ENCODE measurements at places on chromosomes 3 and 15. TPM values are rescaled to one million over a fixed set of nuclear protein-coding genes. Genes with fewer than 3 reads are reported as not detected.

The COL6A5 gene
- not detected for total RNA-seq

The ITIH1 gene
- not detected for total RNA-seq

The PP2D1 gene
- total RNA-seq = not detected

The CEP63 gene
- total RNA-seq = 23.5 TPM

The PRRT3 gene
- total RNA-seq = 1.9 TPM

The LEKR1 gene
- 0.94 TPM for total RNA-seq

The ESYT3 gene
- total RNA-seq = 2.3 TPM

The EHHADH gene
- total RNA-seq = 31.5 TPM

DNA sequence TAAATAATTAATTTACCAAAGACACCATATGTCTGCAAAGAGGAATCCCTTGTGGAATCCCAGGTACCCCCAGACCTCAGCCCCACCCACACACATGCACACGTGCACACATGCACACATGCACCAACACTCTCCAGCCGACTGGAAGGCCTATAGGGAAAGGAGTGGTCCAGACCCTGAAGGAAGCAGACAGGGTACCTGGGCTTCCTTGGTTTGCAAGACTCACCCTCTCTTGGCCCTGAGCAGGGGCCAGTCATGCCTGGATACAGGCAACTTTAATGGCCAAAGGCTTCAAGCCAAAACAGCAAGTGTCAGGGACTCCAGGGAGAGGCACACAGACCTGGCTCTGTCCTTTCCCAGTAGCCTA is 8.9 kb upstream of the HAPLN3 start:
- H3K27ac ChIP-seq = no peak overlapping the region
- peaks cover 5% of the 10 kb centered on the region for H3K4me1 ChIP-seq
- H3K4me3 ChIP-seq = no peak overlapping the region
- DNase-seq = no peak
- no peaks in the 10 kb centered on the region for H3K27me3 ChIP-seq

- H3K4me1 ChIP-seq = no peaks in the 10 kb centered on the region
- peaks cover 5% of the 10 kb centered on the region for H3K36me3 ChIP-seq
- no peak overlapping the region for H3K4me3 ChIP-seq
- H3K27ac ChIP-seq = no peak overlapping the region
- no peaks in the 10 kb centered on the region for H3K27me3 ChIP-seq
These were observed 2.1 kb downstream of the PDIA3 start for GRCh38 chr15:43748376-43748775.

GRCh38 chr3:47782446-47783308 is 984 bp upstream of the SMARCC1 start:
- DNase-seq = no peak
- peak overlapping the region; percentile 92 for H3K27ac ChIP-seq
- no peaks in the 10 kb centered on the region for H3K4me1 ChIP-seq
- H3K4me3 ChIP-seq = peak overlapping the region; percentile 99

DNA sequence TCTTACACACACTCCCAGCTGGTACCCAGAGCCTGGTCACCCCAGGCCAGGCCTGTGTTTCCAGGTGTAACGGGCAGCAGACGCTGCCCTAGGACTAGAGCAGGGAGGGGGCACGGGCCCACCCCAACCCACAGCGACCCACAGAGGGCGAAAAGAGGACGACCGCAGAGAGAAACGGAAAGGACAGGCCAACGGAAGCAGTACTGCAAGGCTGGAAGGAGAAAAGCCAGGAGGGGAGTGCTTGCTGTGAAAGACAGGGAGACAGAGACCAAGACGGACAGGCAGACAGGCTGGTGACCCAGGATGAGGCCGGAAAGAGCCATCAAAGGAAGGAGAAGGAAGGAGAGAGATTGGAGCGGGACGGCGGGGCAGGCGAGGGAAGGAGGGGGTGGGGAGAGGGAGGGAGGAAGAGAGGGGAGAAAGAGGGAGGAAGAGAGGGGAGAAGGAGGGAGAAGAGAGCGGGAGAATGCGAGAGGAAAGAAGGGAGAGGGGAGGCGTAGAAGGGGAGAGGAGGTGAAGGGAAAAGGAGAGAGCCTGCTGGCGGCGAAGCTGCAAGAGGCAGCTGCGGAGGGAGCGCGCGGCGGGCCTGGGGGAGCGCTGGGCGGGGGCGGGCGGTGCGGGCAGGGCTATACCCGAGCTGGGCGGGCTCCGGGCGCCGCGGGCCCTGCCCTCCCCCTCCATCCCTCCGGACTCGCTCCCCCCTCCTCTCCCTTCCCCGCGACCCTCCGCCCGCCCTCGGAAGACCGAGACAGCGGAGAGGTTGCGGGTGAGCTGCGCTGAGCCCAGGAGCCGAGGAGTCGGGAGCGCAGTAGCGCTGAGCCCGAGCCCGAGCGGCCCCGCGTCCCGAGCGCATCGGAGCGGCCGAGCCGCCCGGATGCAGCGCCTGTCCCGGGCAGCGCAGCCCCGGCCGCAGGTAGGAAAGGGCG is at the start of gene SLC6A1:
Gene SLC6A1, plus strand, starts transcription at position 732 of the 926 bp plus-strand sequence. CDS start 24,464 bp downstream, outside the sequence.
- no peaks in the 10 kb centered on the region for H3K36me3 ChIP-seq
- peaks cover 12% of the 10 kb centered on the region for H3K27me3 ChIP-seq
- H3K4me1 ChIP-seq = no peaks in the 10 kb centered on the region
- DNase-seq = no peak
- H3K4me3 ChIP-seq = peak within 1 kb of the TSS; percentile 16

DNA sequence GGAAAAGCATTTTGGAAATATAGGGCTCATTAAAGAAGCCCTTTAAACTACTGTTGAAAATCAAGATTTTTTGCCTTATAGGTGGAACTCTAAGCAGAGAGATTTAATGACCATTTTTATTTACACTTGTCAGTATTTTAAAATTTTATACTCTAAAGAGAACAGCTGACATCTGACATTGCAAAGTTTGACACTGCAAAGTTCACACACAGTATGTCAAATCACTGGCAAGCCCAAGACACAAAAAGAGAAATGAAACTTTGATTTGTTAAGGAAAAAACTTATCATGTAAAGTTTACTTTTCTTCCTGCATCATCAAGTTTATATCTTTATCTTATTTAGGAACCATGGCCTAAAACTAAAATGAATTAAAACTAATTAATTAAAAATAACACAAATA is 40.2 kb downstream of the DPH6 start:
- no peaks in the 10 kb centered on the region for H3K4me1 ChIP-seq
- no peaks in the 10 kb centered on the region for H3K27me3 ChIP-seq
- DNase-seq = no peak
- H3K4me3 ChIP-seq = no peak overlapping the region
- no peak overlapping the region for H3K27ac ChIP-seq
- no peaks in the 10 kb centered on the region for H3K36me3 ChIP-seq

GRCh38 chr3:147651107-147651778 is 242.1 kb downstream of the ZIC1 start:
- no peak overlapping the region for H3K27ac ChIP-seq
- no peaks in the 10 kb centered on the region for H3K27me3 ChIP-seq
- DNase-seq = no peak
- H3K4me1 ChIP-seq = no peaks in the 10 kb centered on the region
- no peaks in the 10 kb centered on the region for H3K36me3 ChIP-seq
- H3K4me3 ChIP-seq = no peak overlapping the region

GRCh38 chr15:48392356-48392755 is 61.1 kb downstream of the DUT start:
- H3K4me3 ChIP-seq = no peak overlapping the region
- H3K36me3 ChIP-seq = no peaks in the 10 kb centered on the region
- DNase-seq = no peak
- H3K4me1 ChIP-seq = peaks cover 4% of the 10 kb centered on the region
- no peak overlapping the region for H3K27ac ChIP-seq
- no peaks in the 10 kb centered on the region for H3K27me3 ChIP-seq

DNA sequence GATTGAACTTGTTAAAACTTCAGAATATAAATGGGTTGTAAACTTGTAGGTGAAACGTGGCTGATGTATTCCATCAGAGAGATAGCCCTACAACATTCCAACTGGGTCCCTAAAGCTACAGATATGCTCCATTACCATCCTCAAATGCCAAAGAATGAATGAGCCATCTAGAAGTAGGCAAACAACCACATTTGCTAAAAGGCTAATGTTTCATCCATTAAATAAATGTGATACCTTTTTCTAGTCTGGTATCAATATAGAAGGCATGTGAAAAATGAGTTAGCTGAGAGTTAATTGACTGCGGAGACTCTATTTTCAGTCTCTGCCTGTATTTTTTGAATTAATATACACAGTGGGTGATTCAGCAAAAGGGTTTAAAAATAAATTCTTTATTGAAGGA is 203.8 kb downstream of the RBMS3 start:
- no peak for DNase-seq
- no peak overlapping the region for H3K27ac ChIP-seq
- H3K27me3 ChIP-seq = no peaks in the 10 kb centered on the region
- no peaks in the 10 kb centered on the region for H3K4me1 ChIP-seq
- no peak overlapping the region for H3K4me3 ChIP-seq

GRCh38 chr15:25860885-25861866 is 2.0 kb downstream of the ATP10A start:
- H3K4me1 ChIP-seq = no peaks in the 10 kb centered on the region
- peak overlapping the region; percentile 60 for H3K4me3 ChIP-seq

DNA sequence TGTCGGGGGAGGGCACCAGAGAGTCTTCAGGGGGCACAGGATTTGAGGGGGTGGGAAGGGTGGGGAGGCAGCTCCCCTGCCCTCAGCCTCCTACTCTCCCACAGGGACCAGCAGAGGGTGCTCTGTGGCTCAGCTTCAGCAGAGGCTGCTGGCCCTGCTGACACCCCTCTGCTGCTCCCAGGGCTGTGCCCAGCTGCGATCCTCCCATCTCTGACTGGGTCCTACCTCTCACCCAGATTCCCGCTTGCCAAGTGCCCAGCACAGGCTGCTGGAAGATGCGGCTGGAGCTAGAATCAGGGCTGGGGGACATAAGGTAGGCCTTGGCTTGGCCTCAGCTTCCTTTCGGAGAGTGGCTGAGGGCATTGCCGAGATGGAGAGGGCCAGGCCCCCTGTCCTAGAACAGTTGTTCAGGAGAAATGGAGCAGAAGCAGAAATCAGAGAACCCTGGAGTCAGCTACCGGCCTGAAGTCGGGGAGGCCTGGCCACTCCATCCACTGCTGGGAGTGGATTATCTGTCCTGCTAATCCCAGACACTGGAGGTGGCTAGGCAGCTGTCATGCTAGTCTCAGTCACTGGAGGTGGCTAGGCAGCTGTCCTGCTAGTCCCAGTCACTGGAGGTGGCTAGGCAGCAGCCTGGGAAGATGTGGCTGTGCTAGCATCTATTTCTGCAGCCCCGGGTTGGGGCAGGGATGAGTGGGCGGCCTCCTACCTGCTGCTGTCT is 3.9 kb downstream of the GRM2 start:
- H3K27me3 ChIP-seq = no peaks in the 10 kb centered on the region
- no peak overlapping the region for H3K4me3 ChIP-seq

GRCh38 chr3:152148579-152148978 is 120.2 kb upstream of the MBNL1 start:
- DNase-seq = no peak
- no peaks in the 10 kb centered on the region for H3K36me3 ChIP-seq
- H3K4me1 ChIP-seq = no peaks in the 10 kb centered on the region
- H3K27ac ChIP-seq = no peak overlapping the region

GRCh38 chr3:12195231-12195630 is 36.5 kb upstream of the TIMP4 start:
- peaks cover 4% of the 10 kb centered on the region for H3K4me1 ChIP-seq
- no peaks in the 10 kb centered on the region for H3K27me3 ChIP-seq
- no peaks in the 10 kb centered on the region for H3K36me3 ChIP-seq
- DNase-seq = no peak

- H3K27ac ChIP-seq = no peak overlapping the region
- H3K4me3 ChIP-seq = no peak overlapping the region
- H3K36me3 ChIP-seq = no peaks in the 10 kb centered on the region
- no peak for DNase-seq
- H3K27me3 ChIP-seq = no peaks in the 10 kb centered on the region
These were observed 53.8 kb downstream of the WDR76 start for GRCh38 chr15:43880406-43881194.

DNA sequence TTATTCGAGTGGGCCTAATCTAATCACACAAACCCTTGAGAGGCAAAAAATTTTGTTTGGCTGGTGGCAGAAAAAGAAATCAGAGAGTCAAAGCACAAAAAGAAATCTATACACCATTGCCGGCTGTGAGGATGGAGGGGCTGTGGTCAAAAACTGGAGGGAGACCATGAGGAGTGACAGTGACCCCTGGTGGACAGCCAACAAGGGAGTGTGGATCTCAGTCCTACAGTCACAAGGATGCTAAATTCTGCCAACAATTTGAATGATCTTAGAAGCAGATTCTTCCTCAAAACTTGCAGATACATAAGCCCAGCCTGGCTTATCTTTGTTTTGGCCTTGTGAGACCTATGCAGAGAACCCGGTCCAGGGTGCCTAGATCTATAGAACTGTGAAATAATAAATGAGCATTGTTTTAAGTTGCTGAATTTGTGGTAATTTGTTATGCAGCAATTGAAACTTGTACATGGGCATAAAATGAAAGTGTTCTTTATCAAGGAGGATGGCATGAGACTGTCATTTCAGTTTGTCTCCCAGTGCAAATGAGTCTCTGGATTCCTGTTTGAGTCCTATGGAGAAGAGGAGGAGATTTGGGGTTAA is 103.0 kb upstream of the ARHGEF26 start:
- H3K4me3 ChIP-seq = no peak overlapping the region
- no peak for DNase-seq
- H3K27me3 ChIP-seq = no peaks in the 10 kb centered on the region
- H3K27ac ChIP-seq = no peak overlapping the region
- no peaks in the 10 kb centered on the region for H3K4me1 ChIP-seq

- H3K4me1 ChIP-seq = peaks cover 9% of the 10 kb centered on the region
- H3K27me3 ChIP-seq = no peaks in the 10 kb centered on the region
- no peak overlapping the region for H3K27ac ChIP-seq
- no peak overlapping the region for H3K4me3 ChIP-seq
- H3K36me3 ChIP-seq = no peaks in the 10 kb centered on the region
These were observed 12.2 kb downstream of the PPARG start for GRCh38 chr3:12301031-12301430.

Data from Peyer's patch (tissue), 4 donors.